ENCODE measurements at places on chromosomes 1 and 21. TPM values are rescaled to one million over a fixed set of nuclear protein-coding genes. Genes with fewer than 3 reads are reported as not detected.
A peak's percentile ranks its signal among the peaks of the same experiment; 100 is the strongest.

- DNase-seq = no peak
These were observed 36.5 kb downstream of the MAP3K21 start for GRCh38 chr1:233364026-233364425.

DNA sequence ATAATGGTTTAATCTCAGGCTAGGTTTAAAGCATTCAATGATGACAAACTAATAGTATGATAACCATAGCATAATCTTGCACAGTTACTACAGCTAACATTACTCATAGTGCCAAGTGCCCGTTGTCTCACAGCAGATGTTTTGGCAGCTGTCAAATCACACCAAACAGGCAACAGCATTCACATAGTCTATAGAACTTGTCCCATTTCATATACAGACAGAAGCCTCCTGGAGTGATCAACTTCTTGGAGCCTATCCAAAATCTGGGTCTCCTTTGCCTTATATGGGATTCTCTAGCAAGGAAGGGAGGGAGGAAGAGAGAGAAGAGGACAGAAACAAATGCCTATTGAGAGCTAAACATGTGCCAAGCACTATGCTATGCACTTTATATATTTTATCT lies 250.6 kb upstream of the ZP4 start:
- DNase-seq = no peak

The COA7 gene
- total RNA-seq = 35.7 TPM

DNA sequence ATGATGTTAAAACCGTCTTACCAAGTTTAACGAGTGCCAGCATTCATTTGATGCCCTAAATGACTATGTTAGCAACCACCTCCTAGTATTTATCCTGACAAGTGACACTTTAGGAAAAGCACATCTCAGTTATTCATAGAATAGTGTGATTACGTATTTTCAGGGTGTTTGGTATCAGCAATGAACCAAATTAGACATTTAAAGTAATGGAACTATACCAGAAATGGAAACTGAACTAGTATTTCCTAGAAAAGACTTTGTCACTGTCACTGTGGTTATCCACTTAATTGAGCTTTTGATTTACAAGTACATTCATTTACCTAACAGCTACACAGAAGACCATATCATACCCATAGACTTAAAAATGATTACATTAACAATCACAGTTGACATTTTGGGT lies 3.6 kb upstream of the IL12RB2 start:
- DNase-seq = no peak

DNA sequence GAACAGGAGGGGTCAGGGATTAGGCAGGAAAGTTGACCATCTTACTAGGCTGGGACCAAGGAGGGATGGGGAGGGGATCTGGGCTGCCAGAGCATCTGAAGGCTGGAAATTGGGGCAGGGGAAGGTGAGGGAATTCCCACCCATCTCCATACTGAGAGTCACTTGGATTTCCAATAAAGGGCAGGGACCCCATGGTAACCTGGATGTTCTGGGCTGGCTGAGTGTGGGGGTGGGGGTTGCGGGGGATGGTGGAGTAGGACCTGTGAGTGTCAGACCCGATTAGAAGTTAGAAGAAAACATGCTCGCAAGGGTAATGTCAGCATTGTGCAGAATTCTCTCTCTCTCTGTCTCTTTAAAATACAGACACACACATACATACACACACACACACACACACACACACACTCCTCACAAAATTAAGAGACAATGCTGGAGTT lies 40.0 kb upstream of the EPS15 start:
- DNase-seq = no peak

The CAMK1G gene
- total RNA-seq = not detected

DNA sequence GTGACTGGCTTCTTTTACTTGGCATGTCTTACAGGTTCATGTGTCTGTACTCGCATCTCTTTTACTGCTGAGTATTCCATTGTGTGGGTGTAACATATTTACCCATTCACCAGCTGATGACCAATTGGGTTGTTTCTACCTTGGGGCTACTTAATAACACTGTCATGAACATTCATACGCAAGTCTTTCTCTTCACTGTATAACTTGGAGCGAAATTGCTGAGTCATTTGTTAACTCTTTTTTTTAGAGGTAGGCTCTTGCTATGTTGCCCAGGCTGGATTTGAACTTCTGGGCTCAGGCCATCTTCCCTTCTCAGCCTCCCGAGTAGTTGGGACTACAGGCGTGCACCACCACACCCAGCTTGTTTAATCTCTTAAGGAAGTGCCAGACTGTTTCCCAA lies 6.5 kb downstream of the PYCR2 start:
- DNase-seq = no peak

The ATP1A2 gene
- total RNA-seq = not detected

- DNase-seq = peak; percentile 51
These were observed 86.4 kb upstream of the LYST start for GRCh38 chr1:235952950-235953615.

The RXFP4 gene
- not detected for total RNA-seq

DNA sequence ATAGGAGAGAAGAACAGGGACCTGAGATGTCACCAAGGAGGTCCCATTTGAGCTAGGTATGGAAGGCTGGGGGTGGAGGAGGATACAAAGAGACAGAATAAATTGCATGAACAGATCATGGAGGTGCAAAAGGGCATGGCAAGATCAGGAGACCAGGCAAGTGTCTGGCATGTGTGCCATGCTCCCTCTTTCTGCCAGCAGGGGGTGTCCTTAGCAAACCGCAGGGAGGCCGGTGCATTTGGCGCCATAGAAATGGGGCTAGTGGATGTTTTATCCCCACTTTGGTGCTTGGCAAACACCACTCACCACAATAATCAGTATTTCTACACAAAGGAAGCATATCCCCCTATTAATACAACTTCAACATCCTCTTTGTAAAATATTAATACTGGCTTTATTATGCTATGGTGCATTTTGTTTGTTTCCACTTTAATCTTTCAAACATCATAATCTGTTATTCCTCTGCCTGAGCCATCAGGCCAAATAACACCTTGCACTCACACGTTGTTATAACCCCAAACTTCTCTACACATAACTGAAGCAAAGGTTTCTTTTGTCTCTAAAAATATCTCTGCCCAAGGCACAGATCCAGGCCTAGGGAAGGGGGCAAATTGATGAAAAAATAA lies 25.9 kb downstream of the S100A6 start:
- DNase-seq = peak; percentile 70

- DNase-seq = no peak
These were observed 297.8 kb downstream of the RRAGC start for GRCh38 chr1:38561725-38562124.

DNA sequence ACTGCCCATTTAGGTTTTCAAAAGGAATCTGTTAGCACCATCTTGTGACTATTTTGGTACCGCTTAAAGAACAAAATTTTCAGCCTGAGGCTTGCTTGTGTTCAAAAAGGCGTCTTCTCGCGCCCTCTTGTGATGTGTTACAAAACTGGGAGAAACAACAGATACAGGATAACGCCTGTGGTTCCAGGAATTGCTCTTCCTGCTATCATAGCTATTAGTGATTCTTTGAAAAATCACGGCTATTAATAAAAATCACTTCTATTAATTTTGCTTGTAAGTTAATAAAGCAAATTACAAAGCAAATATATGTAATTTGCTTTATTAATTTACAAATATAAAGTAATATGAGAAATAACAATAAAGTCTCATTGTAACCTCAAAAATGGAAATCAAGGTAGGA lies 82.2 kb upstream of the ABCD3 start:
- DNase-seq = peak; percentile 4

DNA sequence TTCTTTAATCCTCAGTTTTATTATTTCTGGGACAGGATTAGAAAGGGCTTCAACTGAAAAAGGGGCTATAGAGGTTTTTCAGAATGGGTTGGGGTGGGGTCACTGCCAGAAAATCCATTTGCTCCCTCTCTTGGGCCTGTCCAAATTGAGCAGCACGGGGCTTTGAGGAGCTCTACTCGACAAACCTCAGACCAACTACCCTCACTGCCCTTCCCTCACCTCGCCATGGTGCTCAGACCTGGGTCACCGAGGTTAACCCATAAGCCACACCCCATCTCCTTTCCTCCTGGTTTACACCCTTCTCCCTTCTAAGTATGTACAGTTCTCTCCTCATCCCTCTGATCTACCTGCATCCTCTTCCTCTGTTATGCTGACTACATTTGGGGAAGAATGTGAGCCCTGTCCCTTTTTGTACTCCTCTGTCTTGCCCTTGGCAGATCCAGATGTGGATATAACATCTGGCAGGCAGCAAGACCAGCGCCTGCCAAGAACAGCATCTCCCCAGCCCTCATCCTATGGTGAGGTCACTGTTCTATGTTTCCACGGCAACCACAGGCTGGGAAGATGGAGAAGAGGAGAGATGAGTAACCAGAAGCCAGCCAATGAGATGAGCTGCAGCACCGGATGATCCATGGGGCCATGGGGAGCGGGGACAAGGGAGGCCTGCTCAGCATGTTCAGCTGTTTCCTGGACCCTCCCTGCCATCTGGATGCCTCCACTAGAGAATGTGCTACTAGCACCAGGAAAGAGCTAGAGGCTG lies 3.7 kb upstream of the FABP3 start:
- DNase-seq = no peak

- no peak for DNase-seq
These were observed 30.3 kb downstream of the TCP10L start for GRCh38 chr21:32554832-32555638.

DNA sequence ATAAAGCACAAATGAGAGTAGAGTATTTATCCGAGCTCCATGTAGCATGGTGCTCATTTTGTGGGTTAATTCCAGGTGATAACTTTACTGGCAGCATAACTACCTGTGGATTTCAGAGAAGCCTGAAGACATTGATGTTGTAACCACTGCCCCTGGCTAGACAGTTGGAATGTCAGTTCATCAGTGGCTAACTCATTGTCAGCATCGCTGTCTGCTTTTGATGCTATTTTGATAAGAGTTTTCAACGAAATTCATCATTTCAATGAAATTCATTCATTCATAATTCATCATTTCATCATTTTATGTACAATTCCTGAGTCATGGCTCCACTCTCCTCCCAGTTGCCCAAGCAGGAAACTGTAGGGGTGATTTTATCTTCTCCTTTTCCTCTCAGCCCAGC lies 34.4 kb downstream of the HSD3B1 start:
- no peak for DNase-seq
